ENCODE measurements at places on chromosomes 7 and 10.

DNA sequence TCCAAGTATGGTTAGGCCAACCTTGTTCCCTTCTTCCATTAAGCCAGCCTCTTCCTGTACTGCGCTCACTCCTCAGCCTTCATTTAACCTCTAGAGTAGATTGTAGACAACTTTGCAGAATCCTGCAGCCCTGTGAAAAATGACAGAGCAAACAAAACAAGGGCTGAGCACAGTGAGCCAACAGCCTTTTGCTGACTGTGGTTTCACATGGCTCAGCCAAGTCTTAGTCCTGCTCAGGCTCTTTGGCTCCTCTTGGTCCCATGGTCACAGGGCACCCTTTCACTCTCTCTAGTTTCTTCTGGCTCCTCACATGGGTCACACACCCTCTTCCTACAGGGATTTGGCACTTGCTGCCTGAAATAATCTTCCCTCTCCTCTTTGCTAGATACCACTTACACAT is 900.3 kb downstream of the CCSER2 start:
- no peak for DNase-seq

DNA sequence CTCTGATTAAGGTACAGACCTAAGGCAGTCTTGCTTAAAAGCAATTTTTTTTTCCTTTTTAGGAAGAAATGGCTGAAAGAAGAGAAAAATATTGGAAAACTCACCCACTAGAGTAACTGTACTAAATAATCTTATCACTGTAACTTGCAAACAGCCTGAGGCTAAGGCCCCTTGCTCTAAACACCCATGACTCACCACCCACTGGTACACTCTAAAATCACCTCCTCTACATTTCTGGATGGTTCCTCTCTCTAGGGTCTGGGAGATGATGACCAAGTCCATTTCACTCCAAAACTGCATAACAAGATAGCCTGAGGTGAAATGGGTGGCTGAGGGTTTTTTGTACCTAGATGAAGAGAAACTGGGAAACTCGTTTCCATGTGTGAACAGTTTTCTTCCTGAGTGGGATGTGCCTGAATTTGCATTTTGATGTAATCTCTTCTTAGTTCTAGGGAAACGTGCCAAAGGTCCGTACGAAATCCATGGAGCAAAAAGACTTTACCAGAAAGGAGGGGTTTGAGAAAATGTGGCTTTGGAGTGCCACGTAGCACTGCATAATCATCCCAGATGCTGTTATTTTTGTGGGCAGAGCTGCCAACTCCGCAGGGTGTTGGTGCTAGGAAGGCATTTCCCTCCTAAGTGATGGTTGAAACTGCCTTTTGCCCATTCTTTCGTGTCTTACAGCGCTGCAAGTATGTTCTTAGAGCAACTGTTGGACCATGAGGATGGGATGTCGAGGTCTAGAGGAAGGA is 113.5 kb upstream of the C10orf90 start:
- no peak for DNase-seq

DNA sequence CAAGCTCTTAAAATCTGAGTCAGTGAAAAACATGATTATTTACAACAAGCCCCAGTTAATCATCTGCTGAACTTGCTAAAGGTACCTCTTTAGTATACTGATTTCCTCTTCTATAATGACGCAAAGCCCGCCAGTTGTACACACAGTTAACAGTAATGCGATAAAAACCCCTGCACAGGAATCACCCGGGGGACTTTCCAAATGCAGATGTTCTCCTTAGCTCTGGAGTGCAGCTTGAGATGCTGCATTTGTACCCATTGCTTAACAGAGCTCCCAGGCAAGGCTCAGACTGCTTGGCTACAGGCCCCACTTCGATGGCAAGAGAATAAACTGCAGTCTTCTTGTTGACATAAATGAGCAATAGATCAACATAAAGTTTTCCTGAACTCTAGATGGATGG is 279.6 kb upstream of the HGF start:
- no peak for DNase-seq

DNA sequence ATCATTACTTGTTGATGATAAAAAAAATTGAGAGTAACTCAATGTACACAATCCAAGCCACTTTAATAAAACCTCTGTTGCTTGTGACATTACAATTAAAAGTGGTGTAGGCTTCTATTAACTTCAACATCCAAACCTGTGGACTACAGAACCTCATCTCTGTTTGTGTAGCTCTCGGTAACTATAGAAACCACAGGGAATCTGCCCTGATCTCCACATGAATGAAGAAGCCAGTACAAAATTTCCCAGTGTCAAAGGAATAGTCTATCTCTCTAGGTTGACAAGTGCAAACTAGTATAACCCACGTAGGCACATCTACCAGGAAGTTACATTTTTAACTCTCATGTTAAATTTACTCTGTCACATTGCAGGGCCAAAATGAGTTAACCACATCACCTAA is 204.3 kb downstream of the CHCHD3 start:
- DNase-seq = no peak

- no peak for DNase-seq
Measured at GRCh38 chr7:88208521-88208920, 11.3 kb downstream of the SRI start.

- DNase-seq = no peak
Measured at GRCh38 chr7:21134631-21135030, 293.3 kb upstream of the SP4 start.

DNA sequence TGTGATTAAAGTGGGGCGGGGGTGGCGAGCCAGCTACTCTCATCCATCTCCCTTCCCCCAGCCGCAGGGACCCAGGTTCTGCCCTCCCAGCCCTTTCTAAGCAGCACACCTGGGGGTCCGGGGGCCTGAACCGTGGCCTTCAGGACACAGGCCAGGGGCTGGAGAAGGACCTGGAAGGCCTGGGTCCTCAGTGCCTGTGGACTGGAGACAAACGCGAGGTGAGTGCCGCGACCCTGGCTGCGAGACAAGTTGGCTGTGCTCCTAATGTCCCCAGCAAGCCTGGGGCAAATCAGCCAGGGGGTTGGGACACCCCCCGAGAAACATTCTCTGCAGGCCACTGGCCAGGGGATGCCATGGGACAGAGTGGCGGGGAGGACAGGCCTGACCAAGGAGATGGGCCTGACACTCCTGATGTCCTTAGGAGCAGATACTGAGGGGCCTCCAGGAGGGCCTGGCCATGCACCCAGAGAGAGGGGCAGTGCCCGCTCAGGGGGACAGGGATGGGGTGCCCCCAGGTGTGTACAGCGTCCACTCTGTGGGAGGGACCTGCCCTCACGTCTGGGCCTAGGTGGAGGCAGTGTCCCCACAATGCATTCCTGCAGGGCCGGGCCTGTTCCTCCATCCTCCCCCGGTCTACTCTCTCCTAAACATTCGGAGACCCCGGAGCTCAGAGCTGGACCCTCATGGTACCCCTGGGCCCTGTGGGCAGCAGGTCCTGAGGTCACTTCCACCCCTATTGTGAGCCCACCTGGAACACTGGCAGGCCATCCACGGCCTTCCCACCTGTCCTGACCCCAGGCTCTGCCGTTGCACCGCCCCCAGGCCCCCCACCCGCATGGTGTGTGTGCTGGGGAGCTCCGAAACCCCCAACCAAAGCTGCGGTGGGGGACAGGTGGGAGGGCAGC is 13.1 kb downstream of the BRAT1 start:
- DNase-seq = no peak

DNA sequence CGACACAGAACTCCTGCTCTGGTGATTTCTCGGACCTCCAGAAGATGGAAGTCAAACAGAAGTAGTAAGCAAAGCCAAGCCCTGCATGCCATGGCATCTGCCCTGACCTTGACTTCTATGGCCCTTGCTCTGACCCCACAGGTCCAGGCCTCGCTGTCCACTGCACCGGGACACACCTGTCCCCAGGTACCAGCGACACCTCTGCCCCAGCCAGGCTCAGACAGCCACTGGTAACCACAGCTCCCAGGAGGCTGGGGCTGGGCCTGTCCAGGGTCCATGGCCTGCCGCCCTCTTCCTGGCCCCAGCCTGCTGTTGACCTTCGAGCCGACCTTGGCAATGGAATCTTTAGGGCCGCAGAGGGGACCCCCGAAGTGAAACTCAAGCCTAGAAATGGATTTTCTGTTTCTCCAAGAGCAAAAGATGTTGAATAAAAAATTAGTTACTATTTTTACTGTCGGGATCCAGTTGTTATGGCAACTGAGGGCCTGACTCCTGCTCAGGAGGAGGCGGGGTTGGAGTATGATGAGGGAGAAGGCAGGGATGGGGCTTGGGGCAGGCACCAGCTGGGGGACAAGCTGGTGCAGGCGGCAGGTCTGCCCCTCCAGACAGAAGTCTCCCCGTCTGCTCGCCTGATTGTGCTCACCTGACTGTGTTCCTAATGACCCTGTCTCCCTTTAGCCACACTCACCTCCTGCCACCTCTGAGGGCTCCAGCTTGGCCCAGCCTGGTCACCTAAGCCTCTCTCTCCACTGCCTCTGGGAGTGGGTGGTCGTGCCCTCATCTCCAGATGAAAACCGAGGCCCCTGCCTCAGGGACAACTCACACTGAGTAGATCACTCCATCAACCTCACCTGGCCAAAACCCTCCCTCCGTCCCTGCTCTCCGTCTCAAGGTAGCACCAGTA is 4.1 kb upstream of the MMD2 start:
- no peak for DNase-seq

DNA sequence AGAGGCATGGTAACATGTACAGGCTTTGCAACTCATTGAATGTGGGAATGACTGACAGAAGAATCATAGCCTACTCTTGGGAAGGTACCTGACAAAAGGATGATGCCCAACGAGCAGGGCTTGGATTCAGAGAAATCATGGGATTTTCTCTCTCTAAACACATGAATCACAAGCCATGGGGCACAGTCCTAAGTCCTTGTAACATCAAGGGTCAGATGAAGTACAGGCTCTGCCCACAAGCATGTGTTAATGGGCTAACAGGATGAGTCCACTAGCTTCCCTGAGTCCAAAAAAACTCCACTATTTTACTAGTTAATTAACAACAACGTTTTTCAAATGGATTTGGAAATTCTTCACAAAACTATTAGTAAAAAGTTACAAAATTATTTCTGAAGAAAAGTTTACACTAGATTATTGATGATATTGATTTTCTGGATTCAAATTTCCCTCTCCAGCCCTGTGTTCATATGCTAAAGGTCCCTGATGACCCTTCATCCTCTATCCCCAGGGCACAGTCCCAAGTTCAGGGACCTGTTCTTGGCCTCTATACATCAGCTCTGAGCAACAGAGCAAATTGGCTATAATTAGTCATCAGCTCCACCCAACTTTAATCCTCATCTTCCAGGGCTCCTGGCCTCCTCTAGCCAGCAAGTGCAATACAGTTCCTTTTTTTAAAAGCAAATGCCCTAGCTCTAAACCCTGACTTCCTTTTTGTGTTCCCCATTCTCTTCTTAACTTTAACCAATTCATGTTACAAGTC is 99.8 kb downstream of the GSAP start:
- no peak for DNase-seq

- DNase-seq = no peak
Measured at GRCh38 chr7:131826960-131827359, 270.5 kb upstream of the PODXL start.

DNA sequence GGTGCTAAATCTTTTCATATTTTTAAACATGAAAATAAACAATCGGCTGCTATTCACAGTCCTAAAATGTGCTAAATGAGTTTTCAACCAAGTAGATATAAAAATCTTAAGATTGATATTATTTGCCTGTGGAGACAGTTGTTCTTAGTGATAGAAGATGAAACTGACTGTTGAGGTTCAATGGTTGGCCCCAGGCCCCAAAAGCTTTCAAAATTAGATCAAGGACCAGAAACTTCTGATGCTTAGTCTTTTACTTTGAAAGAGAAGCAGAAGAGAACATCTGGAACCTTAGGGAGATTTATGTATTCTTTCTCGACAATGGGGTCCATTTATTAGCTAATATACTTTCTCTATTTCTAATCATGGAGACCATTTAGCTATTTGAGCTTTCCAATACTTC is 155.8 kb downstream of the REEP3 start:
- DNase-seq = no peak

DNA sequence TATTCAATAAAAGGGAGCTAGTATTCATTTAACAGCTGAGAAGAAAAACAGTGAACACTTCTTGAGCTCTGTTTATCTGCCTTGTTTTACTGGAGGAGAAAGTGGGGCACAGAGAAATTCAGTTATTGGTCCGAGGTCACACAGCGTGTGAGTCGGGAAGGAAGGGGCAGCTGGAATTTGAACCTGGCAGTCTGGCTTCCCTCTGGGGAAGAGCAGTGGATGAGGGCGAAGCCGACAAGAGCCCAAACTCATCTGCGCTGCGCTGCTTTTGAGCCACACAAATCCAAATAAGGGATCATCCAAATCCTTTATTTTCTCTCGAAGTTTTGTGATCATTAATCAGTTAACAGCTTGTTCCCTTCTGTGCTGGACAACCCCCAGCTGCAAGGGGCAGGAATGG is 23.7 kb upstream of the PFKFB3 start:
- no peak for DNase-seq

GRCh38 chr7:117021986-117022385 is 68.7 kb downstream of the ST7 start:
- DNase-seq = no peak

GRCh38 chr10:129440247-129440646 is 26.8 kb upstream of the MGMT start:
- no peak for DNase-seq

- no peak for DNase-seq
Measured at GRCh38 chr7:13198727-13199126, 511.3 kb downstream of the ARL4A start.

GRCh38 chr10:128877141-128877540 is 589.9 kb upstream of the MGMT start:
- DNase-seq = no peak

GRCh38 chr10:98251399-98251798 is 16.6 kb downstream of the LOXL4 start:
- no peak for DNase-seq

GRCh38 chr10:96655461-96656197 is 64.7 kb downstream of the PIK3AP1 start:
- DNase-seq = no peak

- DNase-seq = no peak
Measured at GRCh38 chr10:33655921-33656320, 321.5 kb upstream of the NRP1 start.

- no peak for DNase-seq
Measured at GRCh38 chr10:118986815-118987790, 42.4 kb upstream of the NANOS1 start.

DNA sequence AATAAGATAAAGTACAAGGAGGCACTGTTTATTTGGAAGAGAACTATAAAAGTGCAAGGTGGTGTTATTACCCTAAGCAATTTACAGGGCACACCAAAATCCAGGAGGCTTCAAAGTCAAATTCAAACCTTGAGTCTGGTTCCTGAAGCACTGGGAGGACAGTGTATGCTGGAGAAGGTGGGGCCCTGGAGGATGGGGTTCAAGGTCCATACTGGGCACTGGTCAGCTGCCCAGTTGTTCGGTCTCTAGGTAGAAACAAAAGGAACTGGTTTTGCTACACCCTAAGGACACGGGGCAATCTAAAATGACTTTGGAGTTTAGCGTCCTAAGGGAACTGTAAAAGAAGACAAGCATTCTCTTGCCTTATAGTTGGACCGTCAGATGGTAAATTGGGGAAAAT is 78.4 kb upstream of the ELMO1 start:
- no peak for DNase-seq
